ENCODE measurements at places on chromosomes 6 and 20.

GRCh38 chr6:84764332-84765049 lies at the start of gene TBX18:
Gene TBX18, minus strand, starts transcription at chr6:84764598. Its CDS starts 417 bp downstream, at chr6:84764181.
- DNase-seq = peak; percentile 90

DNA sequence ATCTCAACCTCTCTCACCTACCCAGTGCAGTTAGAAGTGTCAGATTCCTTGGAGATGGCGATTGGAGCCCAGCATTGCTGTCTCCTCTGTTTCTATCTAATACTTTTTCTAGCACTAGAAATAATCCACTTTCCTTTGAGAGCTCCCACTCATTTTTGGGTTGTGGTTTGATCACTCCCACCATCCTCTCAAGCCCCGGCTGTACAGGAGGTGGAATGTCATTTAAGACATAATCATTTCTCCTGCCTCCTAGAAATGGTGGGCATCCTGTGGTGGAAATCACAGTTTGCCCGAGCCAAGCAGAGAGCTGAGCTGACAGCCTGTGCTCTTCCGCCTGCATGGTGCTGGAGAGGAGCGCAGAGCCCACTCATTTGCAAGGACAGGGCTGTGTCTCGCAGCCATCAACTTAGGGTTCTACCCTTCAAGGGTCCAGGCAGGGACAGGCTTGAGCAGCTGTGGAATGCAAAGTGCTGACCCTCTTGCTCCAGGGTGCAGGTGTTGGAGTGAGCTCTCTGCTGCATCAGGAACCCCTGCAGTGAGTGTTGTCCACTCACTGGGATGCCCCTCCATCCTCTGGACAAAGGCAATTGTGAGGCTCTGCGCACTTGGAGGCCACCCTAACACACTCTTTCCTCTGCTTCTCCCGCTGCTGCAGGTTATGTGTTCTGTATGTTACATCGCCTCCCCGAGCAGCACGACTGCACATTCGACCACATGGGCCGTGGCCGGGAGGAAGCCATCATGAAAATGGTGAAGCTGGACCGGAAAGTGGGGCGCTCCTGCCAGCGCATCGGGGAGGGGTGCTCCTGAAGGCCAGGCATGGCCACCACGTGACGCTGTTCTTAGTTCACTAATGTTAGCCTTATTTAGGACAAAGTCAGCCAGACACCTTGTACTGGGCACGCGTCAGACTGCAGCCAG lies 332.3 kb downstream of the ZFAND3 start:
- no peak for DNase-seq

GRCh38 chr20:51969191-51969590 lies 166.9 kb upstream of the SALL4 start:
- DNase-seq = no peak

GRCh38 chr6:152529369-152529768 lies 107.8 kb downstream of the SYNE1 start:
- DNase-seq = no peak

GRCh38 chr20:8664778-8665177 lies 404.1 kb upstream of the PLCB4 start:
- no peak for DNase-seq
